ENCODE measurements at places on chromosomes 5 and 9.
A peak's percentile ranks its signal among the peaks of the same experiment; 100 is the strongest.

DNA sequence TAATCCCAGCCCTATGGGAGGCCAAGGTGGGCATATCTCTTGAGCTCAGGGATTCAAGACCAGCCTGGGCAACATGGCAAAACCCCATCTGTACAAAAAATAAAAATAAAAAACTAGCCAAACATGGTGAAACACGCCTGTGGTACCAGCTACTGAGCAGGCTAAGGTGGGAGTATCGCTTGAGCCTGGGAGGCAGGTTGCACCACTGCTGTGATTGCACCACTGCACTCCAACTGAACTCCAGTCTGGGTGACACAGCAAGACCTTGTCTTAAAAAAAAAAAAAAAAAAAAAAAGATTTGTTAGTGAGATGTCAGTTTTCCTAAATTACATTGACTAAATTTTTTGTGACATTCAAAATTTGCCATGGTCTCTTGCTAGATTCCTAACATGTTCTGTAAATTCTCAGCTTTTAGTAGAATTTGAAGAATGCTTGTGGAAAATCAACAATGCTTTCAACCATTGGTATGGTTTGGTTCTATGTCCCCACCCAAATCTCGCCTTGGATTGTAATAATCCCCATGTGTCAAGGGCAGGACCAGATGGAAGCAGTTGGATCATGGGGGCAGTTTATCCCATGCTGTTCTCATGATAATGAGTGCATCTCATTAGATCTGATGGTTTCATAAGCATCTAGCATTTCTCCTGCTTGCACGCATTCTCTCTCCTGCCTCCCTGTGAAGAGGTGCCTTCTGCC, 236.1 kb downstream of the ARRDC3 start:
- DNase-seq, result peak; percentile 25

DNA sequence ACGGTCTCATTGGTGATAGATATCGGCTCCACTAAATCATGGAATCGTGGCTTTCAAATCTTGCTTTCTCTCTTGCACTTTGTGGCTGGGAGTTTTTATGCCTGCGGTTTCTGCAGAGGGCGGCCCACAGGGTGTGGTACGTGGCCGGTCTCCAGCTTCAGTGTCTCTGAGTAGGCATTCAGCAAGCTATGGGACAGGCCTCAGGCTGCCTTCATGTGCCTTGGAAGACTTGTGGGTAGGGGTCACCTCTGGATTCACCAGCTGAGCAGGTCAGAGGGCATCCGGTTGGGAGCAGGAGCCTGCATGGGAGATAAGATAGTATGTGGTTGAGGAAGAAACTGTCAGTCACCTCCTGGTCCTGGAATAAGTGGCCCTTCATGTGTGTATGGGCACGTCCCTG, 47.7 kb downstream of the AMBP start:
- DNase-seq, result no peak

DNA sequence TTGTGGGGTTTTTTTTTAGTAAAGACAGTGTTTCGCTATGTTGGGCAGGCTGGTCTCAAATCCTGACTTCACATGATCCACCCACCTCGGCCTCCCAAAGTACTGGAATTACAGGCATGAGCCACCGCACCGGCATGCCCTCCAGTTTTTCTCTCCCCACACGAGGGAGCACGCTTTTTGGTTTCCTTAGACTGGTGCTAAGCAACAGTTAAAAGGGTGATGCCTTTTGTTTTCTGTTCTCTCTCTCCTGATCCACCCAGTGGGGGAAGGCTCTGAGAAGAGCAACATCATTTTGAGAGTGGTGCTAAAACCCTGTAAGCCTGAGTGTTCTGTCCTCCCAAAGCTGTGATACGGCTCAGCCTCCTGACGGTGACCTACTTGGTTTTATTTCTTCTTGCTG, 146.6 kb downstream of the MAN2A1 start:
- DNase-seq, result no peak

DNA sequence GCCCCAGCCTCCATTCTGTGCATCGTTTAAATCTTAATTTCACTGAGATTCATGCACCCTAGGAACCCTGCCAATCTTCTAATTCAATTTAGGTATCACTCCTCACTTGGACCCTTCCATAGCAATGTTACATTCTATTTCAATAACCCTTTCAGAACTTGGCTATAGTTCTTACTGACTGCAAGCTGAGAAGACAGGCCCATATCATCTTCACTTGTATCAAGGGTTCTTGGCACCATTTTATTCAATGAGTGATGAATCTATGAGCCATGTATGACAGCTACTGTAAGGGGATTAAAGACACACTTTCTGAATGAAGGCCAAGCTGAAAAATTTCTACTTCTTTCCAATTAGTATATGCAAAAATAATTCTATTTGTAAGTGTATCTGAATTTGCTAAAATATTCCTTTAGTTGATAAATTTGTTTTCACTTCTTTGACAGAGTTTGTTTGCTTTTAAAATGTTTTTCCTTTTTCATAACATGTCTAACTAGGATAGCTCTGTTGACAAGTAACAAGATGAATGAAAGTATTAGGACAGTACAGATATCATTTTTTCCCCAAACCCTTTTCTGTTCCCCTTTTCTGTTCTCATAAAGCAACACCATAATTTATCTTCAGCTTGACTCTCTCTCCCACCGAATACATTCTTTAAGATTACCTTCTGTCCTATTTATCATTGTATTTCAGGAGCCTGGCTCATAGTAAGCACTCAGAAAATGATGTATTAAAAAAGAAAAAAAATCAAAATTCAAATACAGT, 9.6 kb downstream of the ITGA2 start:
- no peak for DNase-seq

DNA sequence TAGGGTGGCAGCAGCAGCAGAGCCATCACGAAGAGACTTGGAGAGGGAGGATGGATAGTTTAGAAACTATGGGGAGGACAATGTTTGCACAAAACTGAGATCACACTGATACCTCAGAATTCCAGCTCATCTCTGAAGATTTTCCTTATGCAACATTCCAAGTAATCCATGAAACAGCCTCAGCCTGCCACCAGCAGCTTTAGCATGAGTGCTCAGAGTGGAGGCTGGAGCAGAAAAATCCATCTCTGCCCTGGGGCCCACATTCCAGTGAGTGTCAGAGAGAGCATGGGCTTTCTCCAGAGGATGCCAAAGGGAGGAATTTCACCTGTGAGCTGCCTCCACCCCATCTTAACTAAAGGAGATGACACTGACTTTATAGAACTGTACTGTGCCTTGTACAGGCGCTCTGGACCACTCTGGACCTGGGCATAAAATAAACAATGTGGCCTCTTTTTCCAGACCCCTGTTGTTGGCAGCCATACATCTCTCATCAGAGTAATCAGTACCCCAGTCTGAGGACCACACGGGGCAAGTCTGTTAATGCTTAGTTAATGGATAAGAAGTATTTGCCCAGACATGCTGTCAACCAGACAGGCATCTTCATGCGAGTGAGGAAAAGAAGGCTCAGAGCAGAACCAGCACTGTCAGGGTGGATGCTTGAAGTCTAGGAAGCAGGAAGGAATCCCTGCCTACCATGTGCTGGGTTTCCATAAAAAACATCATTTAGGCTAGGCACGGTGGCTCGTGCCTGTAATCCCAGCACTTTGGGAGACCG, 440.9 kb downstream of the ENC1 start:
- no peak for DNase-seq

- no peak for DNase-seq
Measured at GRCh38 chr9:69474821-69475220, 149.8 kb downstream of the ENTREP1 start.

- DNase-seq, result no peak
Measured at GRCh38 chr5:66164044-66164790, 20.1 kb downstream of the SREK1 start.

DNA sequence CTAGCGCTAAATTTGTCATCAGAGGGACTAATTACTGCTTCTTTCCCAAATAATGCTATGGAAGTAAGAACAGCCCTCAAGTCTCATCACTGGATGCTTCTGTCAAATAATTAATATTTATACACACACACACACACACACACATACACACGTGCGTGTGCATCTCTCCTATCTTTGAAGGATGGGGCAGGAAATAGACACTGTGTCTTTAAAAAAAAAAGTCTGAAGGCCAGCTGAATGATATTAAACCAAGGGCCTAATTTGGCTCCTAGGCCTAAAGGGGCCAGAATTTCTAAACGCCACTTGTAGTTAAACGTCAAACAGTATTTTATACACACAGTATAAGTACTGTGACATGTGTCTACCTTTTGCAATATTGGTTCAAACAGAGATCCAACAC, 3.3 kb downstream of the SLF1 start:
- DNase-seq, result no peak

DNA sequence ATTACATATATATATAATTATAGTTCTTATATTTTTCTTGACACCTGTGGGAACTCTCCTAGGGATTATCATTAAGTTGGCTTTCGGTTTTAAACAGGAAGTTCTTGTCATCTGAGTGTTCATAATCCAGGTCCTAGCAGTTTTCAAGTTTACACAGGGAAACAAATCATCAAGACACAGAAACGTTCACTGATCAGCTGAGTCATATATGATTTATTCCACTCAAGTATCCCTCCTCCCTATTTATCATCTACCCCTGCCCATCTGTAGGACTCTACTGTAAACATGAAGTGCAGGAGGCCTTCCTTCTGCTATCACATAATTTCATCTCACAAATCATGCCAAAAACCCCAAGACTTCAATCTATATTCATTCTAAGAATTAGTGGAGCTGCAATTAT, 6.3 kb downstream of the SLC25A51 start:
- no peak for DNase-seq

- DNase-seq, result no peak
Measured at GRCh38 chr9:6171667-6172066, 43.9 kb upstream of the IL33 start.

- DNase-seq, result no peak
Measured at GRCh38 chr5:154465169-154465568, 12.9 kb downstream of the HAND1 start.

DNA sequence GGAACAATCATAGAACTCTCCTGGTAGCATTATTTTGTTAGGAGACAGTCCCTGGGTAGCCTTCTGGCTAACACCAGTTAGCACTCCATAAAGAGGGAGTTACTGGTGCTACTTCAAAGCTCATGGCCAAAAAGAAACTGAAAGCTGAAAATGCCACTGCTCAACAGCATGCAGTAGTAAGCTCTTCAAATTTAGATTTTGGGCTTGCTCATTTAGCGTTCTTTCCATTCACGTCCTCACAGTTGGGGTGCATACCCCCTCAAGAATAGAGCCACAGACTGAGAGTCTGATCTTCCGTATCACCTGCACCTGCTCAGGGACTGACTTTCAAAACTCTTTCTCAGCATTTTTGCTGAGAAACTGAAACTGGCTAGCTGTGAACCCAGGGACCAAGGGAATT, 24.7 kb downstream of the NTRK2 start:
- no peak for DNase-seq

DNA sequence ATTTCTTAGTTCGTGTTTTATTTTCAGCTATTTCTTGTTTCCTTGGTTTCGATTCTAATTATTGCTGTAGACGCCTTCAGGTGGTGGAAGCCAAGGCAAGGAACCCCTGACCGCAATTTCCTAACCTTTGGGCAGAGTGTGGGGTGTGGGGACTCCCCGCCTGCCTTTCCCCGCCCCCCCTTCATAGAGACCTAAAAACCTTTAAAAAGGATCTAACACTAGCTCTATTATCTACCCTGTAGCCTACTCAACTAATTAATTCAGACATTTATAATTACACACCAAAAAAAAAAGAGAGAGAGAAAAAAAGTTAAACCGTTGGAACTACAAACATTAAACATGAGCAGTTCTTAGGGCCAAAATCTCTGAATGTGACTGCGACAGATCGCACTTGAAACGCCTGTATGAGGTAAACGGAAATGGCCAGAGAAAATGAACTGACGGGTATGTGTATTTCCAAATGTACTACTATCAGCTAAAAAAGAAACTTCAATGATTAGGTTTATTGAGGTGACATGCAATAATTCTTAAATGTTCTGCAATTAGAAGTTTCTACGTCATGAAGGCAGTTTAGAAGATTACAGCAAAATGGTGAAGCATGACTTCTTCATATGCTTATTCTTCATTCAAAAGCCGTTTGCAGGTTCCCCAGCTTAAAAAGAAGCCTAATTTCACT, 19.0 kb upstream of the FER start:
- DNase-seq, result no peak

DNA sequence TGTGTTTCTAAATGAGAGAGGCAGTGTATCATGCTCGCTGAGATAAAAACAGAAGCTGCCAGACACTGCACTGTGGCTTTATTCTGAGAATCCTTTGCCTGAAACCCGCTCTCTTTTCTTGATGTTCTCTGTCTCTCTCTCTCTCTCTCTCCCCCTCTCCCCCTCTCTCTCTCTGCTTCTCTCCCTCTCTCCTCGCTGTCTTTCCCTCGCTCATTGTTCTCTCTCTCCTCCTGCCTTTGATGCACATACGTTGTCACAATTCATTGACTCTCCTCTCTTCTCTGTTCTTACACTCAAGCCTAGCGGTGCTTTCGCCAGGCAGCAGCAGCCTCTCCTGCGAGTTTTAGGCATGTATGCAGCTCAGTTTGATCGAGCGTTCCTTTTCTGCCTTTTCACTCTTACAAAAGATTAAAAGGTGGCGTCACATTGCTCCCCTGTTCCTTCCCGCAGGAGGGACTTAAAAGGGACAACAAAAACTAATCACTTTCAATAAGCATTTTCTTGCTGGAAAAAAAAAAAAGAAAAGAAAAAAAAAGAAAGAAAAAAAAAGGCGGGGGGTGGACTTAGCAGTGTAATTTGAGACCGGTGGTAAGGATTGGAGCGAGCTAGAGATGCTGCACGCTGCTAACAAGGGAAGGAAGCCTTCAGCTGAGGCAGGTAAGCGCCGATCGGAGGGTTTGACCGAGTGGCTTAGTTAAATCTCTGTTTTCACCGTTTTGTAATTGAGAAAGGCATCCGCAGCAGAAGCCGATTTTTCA, 717.9 kb upstream of the WWC1 start:
- DNase-seq, result peak; percentile 90

GRCh38 chr9:105064248-105065097, 136.5 kb upstream of the ABCA1 start:
- DNase-seq, result peak; percentile 97

DNA sequence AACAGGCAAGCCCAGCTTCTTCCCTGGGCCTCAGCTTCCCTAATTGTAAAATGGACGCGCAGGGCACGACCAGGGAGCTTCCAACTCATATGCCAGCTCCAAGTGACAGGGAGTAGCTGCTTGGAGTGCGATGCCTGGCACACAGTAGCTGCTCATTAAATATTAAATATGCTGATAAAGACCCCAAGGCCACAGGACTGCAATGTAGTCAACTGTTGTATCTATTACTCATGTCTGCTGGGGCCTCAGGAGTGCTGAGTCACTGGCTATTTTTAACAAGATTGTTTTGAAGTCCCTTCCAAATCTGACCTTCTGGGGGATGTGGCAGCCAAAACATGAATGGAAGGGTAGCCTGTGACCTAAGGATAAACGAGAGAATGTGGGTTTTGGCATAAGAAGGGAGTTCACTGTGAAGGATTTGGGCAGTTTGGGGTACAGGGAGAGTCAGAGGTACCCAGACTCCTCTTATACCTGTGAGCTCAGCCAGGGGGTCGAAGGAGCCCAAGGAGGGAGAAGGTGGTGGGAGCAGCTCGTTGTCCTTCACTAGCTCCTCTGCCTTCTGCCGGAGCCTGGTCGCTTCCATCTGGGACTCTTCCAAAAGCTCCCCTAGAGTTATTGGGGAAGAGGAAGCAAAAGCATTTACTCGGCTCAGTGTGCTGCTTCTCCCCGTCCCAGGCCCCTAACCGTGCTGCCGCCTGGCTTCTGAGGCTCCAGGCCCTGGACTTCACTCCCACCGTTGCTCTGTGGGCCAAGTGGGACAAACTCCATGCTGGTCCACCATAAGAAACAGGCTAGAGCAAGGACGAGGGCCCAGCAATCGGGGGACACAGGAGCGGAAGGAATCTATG, 17.5 kb downstream of the TNIP1 start:
- no peak for DNase-seq

GRCh38 chr5:179869101-179869500, 10.5 kb upstream of the MRNIP start:
- DNase-seq, result no peak

Data from NCI-H82 (cell line).